ENCODE measurements at places on chromosomes 5 and 9. TPM values are rescaled to one million over a fixed set of nuclear protein-coding genes. Genes with fewer than 3 reads are reported as not detected.
A peak's percentile ranks its signal among the peaks of the same experiment; 100 is the strongest.

Gene NOXA1
- total RNA-seq: 7.4 TPM

Gene CNTFR
- total RNA-seq: 23.2 TPM

Gene AJM1
- 3.1 TPM for total RNA-seq

Gene ANKS6
- total RNA-seq: 16.5 TPM

Gene CAMSAP1
- 39.8 TPM for total RNA-seq

Gene IFNA14
- not detected for total RNA-seq

Gene FUT7
- 0.18 TPM for total RNA-seq

Gene SPINK4
- total RNA-seq: not detected

Gene LHX2
- not detected for total RNA-seq

Gene SH3TC2
- 59.1 TPM for total RNA-seq

Gene SLIT3
- total RNA-seq: 50.6 TPM

GRCh38 chr5:61306531-61307131, 25.4 kb upstream of the ZSWIM6 start:
- no peak for DNase-seq

GRCh38 chr5:172642486-172642885, 1.4 kb downstream of the NEURL1B start:
- DNase-seq: no peak

GRCh38 chr5:104111632-104112031, 549.0 kb upstream of the NUDT12 start:
- DNase-seq: no peak

GRCh38 chr5:100772548-100772947, 130.5 kb downstream of the ST8SIA4 start:
- no peak for DNase-seq

DNA sequence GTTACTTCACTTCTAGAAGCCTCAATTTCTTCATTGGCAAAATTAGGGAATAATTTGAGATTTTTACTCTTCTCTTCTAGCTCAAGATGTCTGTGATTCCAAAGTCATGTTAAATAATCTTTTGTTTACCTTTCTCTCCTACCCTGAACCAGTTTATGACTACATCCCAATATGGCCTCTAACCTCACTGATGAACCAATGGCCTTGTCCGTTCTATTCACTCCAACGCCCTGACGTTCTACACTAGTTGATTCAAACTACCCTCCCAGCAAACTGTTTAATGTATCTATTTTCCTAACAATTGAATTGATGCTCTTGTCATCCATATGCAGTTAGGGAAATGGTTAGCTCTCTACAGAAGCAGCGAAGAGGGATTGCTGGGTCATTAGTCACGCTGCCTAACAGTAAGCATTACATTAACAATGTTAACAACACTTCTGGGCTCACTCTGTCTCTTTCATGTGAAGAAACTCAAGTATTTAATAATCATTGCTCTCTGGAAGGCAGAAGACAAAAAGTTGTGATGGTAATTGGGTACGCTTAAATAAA, 38.0 kb downstream of the RAPGEF1 start:
- no peak for DNase-seq

DNA sequence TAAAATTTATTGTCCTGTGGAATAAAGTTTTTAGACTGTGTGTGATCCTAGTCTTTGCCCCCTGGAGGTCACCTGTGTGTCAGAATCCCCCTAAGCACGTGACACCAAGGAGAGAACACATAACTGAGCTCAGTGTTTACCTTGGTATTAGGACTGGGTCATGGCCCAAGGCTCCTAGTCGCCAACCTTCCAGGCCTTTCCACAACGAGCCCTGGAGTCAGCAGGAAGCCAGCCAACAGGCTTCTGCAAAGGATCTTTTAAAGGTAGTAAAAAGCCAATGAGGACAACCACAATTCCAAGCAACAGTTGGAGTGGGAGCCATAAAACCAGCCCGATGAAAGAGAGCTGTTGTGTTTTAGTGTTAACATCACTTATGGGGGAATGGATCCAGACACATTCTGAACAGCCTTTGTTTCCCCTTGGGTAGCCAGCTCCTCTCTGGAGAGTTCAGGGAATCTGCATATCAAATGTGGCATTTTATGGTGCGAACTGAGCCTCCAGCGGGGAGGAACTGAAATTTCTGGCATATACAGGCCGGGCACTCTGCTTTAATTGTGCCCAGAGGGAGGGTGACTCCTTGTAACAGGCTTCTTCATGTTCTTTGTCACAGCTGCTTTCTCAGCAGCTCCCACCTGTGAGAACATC, 239.9 kb downstream of the FSTL4 start:
- no peak for DNase-seq

DNA sequence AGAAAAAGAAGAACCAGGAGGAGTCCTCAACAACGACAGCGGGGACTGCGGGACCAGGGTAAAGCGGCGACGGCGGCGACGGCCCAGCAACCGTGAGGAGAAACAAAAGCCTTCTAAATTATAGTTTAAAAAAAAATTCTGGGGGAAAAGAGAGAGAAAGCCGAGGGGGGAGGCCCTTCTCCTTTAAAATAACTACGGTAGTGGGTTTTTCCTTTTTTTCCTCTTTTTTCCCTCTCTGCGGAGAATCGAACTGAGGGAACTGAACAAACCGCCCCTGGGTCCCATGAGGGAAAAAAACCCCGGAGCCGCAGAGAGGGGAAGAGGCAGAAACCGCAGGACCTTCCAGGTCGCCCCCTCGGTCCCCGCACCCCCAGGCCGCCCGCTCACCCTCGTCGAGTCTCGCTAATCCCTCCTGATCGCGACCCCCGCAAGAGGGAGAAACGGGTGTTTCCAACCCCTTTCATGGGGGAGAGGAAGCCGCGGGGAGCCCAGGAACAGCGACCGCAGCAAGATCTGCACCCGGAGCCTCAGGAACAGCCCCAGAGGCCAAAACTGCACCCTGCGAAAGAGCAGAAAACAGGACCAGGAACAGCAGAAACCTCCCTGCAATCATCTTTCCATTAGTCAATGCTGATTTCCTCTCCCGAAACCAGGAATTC, 453 bp downstream of the CPEB4 start:
- DNase-seq: peak; percentile 69

DNA sequence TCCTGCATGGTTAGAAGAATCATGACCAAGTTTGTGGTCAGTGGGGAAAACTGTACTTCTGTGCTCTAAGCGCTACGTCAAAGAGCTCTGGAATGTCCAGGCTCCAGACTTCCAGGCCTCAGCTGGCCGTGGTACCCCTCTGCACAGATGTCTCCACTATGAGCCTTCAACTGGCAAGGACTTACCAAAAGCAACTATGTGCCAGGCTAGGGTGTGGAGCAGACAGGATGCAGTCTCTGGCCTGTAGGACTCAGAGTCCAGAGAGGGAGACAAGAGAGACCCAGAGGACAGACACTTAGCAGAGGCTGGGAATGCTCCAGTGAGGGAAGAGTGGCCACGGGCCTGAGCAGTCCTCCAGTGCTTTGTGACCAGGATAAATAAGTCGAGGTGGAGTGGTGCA, 31.0 kb upstream of the TCF7 start:
- DNase-seq: no peak

- no peak for DNase-seq
Measured at GRCh38 chr9:87354147-87354546, 143.5 kb upstream of the DAPK1 start.

- DNase-seq: peak; percentile 64
Measured at GRCh38 chr9:7536310-7536939, 263.2 kb downstream of the DMAC1 start.

DNA sequence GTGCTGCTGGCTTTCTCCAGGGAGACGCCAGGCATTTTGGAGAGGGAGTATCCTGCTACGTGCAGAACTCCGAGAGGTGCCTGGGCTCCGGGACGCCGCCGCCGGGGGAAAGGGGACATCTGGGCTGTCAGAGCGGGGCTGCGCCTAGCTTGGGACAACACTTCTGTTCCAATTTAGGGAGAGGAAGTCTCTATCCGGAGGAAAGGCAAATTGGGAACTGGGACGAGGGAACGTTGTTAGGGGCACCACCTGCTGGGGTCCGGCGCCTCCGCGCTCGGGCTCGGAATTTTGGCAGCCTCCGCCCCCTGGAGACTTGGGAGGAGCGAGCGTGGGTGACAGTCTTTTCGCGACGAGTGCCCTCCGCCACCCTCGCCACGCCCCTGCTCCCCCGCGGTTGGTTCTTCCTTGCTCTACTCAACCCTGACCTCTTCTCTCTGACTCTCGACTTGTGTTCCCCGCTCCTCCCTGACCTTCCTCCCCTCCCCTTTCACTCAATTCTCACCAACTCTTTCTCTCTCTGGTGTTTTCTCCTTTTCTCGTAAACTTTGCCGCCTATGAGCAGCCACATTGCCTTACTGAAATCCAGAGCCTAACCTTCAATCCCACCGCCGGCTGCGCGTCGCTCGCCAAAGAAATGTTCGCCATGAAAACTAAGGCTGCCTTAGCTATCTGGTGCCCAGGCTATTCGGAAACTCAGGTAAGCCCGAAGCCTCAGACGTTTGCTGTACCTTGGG, 1.6 kb downstream of the TSLP start:
- peak; percentile 66 for DNase-seq

- no peak for DNase-seq
Measured at GRCh38 chr5:93573354-93574351, 7.4 kb downstream of the NR2F1-AS1 start.

- DNase-seq: no peak
Measured at GRCh38 chr9:129053020-129053419, 16.6 kb downstream of the MIGA2 start.

DNA sequence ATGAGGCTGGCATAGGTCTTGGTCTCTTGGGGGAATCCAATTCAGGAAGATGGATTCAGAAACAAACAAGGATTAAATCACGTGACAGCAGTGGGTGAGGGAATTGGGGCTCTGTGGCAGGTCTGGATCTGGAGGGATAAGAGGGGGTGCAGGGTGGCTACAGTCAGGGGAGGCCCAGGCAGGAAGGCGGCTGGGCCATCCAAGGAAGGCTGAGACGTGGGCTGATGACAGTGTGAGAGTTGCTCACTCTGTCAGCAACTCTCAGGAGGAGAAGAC, 65.8 kb upstream of the COL5A1 start:
- DNase-seq: no peak

DNA sequence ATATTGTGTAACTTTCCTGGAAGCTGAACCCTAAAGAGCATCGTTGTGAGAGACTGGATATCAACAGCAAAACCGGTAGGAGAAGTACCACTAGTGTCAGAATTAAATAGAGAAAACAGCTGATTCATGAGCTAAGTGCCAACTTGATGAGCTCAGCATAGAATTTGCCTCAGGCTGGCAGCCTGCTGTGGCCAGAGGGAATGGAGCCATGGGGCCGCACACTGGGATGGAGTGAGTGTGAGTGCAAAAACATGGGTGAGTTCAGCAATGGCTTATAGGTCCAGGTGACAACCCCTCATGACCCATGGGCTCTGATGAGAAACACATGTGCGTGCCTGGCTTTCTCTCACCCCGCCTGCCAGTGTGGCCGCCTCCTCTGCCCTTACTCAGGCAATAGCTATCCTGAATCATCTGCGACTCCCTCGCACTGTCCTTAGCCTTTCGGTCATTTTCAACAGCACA, 25.4 kb downstream of the ADAMTS16 start:
- DNase-seq: no peak

- DNase-seq: no peak
Measured at GRCh38 chr5:52709167-52709925, 78.4 kb upstream of the ITGA1 start.

DNA sequence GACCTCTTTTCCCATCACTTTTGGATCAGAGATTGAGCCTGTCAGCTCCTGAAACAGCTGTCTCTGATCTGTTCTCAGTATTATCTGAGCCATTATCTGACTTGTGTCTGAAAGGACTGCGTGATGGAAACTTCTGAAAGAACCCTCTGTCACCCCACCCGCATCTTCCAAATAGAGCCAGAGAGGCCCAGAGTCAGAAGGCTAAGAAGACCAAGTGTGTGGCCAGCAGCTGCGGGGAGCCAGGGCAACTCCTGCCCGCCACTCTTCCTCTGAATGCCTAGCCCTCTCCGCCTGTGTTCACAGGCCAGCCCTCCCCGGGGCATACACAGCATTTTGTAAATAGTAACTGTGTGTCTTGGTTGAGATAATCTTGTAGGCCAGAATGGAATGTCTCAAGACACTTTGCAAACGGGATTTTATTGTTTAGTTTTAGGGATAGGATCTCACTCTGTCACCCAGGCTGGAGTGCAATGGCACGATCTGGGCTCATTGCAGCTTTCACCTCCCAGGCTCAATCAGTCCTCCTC, 92.7 kb downstream of the AOPEP start:
- DNase-seq: no peak

DNA sequence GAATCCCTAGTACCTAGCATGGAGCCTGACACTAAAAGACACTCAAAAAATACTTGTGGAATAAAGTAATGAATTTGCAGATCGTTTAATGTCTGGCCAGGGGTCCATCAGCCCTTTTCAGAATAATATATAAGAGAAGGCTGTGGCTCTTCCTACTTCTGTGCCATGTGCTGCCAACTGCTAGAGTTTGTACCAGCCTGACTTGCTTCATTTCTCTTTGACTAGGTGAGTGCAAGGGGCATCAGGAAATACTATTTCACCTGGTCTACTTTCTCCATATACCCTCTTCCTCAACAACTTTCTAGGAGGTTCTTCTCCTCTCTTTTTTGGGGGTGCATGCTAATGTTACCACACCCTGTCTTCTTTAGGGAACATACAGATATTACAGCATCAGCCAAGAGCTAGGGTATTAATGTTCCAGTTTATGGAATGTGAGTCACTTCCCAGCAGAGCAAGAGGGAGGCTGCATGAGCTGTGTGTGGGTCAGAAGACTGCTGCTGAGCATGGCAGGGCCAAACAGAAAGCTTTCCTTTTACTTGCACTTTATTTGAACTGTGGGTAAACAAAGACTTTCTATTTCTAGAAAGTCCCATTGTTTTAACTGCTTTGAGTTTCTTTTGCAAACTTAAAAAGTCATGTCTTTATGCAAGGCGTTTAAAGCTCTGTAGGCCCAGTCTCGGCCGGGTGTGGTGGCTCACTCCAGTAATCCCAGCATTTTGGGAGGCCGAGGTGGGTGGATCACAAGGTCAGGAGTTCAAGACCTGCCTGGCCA, 158.9 kb downstream of the ADAMTSL1 start:
- DNase-seq: no peak

DNA sequence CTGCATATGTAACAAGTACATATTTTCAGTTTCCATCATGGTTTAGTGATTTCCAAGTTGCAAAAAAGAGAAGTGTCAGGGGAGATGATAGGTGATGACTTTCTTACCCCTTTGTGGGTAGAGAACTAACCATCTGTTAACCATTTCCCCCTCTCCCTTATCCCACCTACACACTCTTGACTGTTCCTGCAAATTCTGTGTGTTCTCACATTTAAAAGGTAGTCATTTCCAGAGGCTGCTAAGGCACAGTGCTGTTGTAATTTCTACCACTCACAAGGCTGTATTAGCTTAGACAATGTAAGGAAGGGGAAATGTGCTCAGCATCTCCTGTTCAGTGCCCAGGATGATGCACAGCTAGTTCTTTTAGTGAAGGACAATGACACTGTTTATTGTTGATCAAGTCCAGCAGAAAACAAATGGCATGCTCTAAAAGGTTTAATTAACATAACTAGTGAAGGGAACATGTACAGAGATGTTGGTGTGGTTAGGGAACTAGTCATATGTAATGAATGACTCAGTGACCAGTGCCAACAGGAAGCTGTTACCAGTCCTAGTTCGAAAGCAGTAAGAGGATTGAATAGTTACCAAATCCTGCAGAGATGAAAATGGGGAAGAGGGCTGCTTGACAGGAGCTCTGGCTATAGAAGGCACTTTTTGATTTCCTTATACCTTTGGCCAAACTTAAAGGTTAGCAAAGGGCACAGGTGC, 165.1 kb downstream of the PLK2 start:
- no peak for DNase-seq
